Neuronal stem cell (in vitro differentiated cells): ENCODE measurements at places on chromosomes 7 and 10.

- no peak for DNase-seq
Observed at GRCh38 chr10:91759581-91759986, 38.6 kb upstream of the TNKS2 start.

DNA sequence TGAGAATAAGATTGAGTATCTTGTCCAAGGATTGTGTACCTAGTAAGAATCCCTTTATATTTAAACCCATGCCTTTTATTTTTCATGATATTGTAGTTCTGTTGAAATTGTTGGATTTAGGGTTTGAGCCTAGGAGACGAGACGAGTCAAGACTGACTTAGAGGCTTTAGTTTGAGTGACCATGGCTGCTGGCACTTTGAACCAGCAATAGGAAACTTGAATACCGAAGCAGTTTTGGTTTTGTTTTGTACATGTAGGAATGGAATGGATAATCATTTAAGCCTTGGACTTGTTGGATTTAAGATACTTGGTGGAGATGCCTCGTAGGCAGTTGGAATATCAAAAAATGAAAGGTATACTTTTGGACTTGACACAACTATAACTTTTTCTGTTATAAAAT, 229.0 kb downstream of the BICC1 start:
- DNase-seq: no peak

DNA sequence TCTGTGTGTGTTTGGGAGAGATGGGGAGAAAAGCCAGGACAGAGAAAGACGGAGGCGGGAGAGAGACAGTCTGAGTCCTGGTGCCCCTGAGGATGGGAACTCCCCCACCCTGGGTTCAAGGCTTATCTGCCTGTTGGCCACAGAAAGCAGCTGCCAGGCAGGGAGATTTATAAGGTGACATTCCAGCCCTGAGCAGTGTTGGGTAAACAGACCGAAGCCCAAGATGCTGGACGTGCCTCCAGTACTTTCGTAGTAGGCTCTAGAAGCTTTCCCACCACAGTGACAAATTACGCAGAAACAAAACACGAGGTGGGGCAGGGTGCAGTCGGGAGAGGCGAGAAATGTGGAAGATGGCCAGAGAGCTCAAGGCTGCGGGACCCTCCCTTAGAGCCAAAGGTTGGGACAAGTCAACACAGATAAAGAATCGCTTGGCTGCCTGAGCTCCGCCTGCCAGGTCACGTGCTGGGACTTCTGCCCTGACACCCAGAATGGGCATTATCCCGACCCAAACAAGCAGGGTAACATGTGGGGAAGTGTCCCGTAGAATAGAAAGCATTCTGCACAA, 41.1 kb downstream of the CCDC3 start:
- no peak for DNase-seq

GRCh38 chr7:77563275-77563674, 26.2 kb downstream of the PTPN12 start:
- DNase-seq: no peak

DNA sequence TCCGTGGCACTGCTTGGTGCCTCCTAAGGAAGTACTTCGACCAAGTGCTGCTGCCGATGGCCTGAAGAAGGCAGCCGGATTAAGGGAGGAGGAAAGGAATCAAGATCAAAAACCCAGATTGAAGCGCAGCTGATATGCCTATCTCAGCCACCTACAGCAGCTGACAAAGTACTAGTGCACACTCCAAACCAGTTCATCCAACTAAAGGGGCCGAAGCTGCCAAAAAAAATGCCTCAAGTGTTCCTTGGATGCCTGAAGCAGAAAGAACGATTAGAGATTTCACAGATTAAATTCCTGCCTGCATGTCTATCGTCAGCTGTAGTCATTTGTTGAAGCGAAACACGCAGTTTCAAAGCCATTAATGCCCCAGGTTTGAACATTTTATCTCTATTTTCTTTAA, 65.7 kb downstream of the TNRC18 start:
- DNase-seq: no peak

DNA sequence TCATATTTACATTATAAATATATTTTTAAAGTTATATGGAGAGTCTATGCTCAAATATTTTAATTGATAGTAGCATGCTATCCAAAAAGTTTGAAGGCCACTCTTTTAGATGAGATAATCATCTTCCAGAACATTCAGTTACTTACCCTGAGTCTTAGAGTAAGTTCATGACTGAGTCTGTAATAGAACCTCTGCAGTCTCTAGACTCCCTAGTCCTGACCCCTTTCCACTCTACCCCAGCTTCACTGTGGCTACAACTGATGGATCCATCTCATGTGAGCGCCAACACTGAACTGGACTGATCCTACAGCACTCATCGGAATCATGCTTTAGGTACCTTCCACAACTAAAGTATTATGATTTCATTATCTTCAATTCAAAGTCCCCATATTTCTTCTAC, 10.1 kb downstream of the HACD1 start:
- no peak for DNase-seq
